ENCODE measurements at places on chromosomes 13 and 19.

DNA sequence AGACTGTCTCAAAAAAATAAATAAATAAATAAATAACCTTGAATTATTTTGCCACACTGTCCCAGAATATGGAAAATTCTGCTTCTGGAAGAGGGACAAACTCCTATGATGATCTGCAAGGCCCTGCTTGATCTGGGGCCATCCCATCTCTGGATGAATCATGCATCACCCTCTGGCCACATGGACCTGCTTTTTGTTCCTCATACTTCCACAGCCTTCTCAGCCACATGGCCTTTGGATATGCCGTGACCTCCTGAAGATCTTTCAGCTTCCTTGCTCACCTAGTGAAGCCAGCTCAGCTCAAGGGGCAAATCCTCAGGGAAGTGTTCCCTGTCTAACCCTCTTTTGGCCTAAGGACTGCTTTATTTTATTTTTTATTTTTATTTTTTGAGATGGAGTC, 10.3 kb downstream of the IER2 start:
- peak; percentile 66 for DNase-seq

- no peak for DNase-seq
These were observed 10.0 kb downstream of the SLC7A10 start for GRCh38 chr19:33215438-33216197.

GRCh38 chr19:28631961-28632360, 581.0 kb downstream of the UQCRFS1 start:
- DNase-seq, result no peak

DNA sequence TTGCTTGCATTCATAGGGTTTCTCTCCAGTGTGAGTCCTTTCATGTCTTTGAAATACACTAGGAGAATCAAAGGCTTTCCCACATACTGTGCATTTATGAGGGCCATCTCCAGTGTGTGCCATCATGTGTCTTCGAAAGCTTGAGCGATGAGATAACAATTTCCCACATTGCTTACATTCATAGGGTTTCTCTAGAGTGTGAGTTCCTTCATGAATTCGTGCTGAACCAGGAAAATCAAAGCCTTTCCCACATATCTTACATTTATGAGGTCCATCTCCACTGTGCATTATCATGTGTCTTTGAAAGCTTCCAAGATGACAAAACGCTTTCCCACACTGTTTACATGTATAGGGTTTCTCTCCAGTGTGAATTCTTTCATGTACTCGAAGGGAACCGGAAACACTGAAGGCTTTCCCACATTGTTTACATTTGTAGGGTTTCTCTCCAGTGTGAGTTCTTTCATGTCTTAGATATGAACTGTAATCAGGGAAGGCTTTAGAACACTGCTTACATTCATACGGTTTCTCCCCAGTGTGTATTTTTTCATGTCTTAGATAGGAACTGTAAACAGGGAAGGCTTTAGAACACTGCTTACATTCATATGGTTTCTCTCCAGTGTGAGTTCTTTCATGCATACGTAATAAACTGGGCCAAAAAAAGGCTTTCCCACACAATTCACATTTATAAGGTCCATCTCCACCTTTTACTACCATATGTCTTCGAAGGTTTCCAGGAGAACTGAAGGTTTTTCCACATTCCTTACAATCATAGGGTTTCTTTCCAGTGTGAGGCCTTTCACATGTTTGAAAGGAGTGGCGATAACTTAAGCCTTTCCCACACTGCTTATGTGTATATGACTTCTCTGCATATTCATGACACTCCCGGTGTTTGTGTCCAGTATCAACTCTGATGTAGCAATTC, 21.4 kb downstream of the ZNF44 start:
- DNase-seq, result no peak

DNA sequence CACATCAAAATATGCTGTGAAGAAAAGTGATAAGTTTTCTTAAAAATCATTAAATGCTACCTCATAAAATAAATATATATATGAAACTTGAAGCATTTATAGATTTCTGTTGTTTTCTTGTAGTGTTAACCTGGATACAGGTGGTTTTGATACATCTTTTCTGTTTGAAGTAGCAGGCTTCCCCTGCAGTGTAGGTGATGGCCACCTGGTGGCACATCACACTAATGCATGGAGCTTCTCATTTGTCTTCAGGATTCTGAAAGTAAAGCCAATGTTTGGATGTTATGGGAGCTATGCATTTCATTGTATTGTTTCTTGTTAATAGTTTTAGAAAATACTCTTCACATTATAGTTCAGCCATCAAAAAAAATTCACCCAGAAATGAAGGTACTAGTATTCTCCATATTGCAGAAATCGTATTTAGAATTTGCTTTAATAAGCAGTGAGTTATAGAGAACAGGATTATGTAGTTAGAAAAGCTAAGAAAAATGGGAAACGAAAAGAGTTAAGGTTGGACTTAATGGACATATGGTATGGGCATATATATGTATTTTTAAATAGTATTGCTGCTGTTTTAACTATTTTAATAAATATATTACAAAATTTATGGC, 18.7 kb downstream of the GPR180 start:
- DNase-seq, result peak; percentile 41

- no peak for DNase-seq
These were observed 166.4 kb downstream of the KATNAL1 start for GRCh38 chr13:30140973-30141372.

GRCh38 chr19:3047496-3048189, 14.7 kb downstream of the TLE5 start:
- DNase-seq, result peak; percentile 63

GRCh38 chr19:9494096-9494495, 4.3 kb downstream of the ZNF560 start:
- DNase-seq, result no peak

GRCh38 chr19:19103167-19103566, 35.1 kb downstream of the TMEM161A start:
- DNase-seq, result no peak

DNA sequence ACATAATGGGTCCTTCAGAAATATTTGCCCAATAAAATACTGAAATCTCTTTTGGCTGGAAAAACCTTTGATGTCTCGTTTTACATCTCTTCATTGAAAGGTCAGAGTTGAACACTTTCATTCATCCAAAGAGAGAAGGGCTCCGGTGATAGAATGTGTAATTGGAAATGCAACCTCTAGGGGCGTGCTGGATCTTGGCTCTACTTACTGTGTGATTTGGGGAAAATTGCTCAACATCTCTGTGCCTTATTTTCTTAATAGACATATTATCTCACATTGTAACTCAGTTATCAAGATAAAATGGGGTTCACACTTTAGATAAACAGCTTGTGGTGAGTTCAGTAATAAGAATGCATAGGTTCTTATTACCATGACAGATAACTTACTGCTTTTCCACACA, 1444.1 kb downstream of the SLITRK5 start:
- no peak for DNase-seq

- no peak for DNase-seq
These were observed at the start of gene FKRP for GRCh38 chr19:46745521-46746280. FKRP (plus strand) TSS chr19:46746057; CDS start chr19:46755451, 9,394 bp downstream.

GRCh38 chr13:86830046-86830445, 841.1 kb upstream of the SLITRK5 start:
- DNase-seq, result no peak

DNA sequence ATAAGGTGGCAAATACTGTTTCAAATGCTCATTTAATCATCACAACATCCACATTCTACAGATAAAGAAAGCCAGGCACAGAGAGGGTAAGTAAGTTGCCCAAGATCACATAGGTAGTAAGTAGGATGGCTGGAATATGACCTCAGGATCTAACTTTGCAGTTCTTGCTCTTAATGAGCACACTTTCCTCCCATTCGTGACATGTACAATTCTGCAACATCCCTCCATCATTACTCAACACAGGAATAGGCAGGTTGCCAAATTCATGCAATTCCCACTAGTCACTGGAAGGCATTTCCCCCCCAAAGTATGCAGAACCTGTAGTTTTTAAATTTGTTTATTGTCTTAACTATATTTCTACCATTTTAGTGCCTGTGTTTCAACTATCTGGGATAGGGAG, 109.2 kb downstream of the OLFM4 start:
- peak; percentile 86 for DNase-seq

- DNase-seq, result no peak
These were observed 16.0 kb upstream of the GNA15 start for GRCh38 chr19:3119693-3120380.

DNA sequence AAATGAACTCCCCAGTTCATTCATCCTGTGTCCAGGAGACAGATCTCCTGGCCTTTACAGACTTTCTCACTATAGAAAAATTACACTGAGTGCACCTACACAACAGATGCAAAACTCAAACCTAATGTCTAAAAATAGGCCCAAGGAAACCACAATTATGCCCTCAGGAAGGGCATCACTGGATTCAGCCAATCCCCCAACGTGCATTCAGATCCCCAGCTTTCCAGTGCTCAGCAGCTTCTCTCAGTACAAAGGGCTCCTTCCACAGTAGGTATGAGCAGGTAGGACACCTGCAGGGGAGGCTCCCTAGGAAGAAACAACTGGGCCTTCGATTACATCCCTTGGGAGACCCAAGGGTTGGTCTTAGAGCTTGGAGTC, 2.1 kb downstream of the ZNF709 start:
- no peak for DNase-seq

- DNase-seq, result peak; percentile 76
These were observed 808 bp downstream of the DNMT1 start for GRCh38 chr19:10193790-10194499.

GRCh38 chr19:12698138-12698537, 1.7 kb upstream of the FBXW9 start:
- DNase-seq, result no peak

GRCh38 chr13:105790923-105791322, 744.5 kb downstream of the EFNB2 start:
- no peak for DNase-seq

DNA sequence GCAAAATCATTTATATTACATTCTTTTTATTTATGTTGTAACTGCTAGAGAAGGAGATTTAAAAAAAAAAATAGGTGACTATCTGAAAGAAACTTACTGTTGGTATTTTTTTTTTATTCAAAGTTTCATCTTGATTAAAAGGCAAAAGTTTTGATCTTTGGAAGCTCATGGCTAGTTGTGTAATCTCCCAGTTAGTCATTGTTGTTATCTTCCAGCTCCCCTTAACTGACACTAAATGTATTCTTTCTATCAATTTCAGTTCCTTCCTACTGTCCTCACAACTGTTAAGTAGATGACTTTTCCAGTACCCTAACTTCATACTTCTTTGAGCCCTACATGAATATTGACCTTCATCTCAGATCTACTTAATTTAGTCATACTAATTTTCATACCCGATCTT, 71.1 kb downstream of the PIBF1 start:
- DNase-seq, result peak; percentile 10

DNA sequence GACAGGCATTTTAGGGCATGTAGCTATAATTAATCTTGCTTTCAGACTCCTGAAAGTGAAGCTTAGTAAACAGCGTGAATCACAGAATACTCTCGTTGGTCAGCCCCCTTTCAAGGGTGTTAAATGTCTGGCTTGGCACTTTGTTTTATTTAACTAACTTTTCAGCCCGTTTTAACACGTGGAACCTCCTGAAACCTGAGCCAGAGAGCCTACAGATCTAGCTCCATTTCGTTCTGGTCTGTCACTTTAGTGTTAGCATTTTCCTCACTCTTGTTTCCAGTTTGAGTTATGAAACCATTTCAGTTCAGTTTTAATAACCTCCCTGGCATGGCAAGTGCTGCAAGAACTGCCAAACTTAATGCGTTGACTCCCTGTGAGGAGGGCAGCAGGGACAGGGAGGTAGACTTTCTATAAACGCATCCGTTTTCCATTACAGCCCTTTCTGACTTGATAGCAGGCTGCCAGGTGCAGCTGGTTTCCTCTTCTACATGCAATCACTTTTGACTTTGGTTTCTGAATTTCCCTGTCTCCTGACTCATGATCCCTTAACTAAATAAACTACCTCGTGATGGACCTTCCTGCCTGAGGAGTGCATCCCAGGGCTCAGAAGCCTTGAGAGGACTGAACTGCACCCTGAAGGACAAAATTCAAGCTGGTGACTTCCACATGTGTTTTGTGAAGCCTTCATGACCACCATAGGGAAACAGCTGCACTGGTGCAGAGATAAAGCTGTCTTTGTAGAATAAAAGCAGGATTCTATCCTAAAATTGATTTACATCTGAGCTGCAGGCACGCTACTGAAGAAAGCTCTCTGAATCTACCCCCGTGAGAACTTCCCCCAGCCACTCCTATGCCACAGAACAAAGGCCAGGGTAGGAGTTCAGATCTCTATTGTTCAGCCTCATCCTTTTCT, 192.6 kb downstream of the DLEU7 start:
- DNase-seq, result peak; percentile 46

GRCh38 chr13:36366031-36366430, 19.8 kb upstream of the SPART start:
- DNase-seq, result no peak

DNA sequence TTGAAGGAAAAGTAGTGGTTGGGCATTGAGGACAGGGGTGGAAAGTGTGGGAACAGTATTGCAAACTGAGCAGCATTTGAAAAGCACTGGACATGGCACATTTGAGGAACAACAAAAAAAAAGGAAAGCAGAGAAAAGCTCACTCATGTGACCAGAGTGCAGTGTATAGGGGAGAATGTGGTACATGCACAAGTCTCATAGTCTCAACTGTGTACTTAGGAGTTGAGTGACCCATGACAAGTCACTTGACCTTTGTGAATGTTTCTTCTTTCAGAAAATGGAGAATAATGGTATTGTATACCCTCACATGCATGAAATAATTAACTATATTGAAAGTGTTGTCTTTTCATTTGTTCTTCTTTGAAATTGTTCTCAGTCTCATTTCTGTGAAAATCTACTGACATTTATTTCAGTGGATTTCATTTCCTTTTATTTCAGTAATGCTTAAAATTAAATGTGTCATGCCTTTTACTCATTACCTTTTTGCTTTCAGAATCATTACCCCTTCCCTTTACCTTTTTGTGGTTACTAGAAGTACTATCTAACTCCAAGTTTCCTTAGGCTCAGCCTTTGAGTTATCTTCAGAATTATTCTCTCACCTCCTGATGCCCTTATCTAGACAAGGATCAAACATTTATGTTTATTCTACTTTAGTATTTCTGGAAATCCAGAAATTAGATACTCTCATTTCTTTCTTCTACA, 79.1 kb upstream of the MLNR start:
- no peak for DNase-seq

DNA sequence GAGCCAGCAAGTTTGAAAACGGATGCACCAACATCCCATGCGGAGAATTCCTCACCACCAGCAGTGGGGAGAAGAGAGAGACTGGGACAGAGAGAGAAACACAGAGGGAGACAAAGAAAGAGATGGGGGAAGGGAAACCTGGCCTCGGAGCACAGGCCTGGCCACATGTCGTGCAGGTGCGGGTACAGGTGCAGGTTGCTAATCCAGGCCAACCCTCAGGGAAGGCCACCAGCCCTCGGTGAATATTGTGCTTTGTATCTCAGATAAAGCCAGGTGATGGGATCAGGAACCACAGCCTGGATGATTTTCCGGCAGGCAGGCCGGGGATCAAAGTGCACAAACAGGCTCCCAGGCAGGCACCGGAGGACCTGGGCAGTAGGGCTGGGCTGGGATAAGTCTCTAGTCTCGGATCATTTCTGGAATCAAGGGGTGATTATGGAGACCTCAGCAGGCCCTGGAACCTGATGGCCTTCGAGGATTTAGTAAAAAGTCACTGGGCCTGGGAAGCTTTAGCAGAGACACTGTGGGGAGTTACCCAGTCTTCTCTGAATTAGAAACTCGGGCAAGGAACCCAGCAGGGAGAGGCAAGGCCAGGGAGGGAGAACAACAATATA, 3.7 kb downstream of the GAS6 start:
- no peak for DNase-seq

Measured in IMR-90 (cell line).